ENCODE measurements at places on chromosomes 3 and 15.
A peak's percentile ranks its signal among the peaks of the same experiment; 100 is the strongest.

DNA sequence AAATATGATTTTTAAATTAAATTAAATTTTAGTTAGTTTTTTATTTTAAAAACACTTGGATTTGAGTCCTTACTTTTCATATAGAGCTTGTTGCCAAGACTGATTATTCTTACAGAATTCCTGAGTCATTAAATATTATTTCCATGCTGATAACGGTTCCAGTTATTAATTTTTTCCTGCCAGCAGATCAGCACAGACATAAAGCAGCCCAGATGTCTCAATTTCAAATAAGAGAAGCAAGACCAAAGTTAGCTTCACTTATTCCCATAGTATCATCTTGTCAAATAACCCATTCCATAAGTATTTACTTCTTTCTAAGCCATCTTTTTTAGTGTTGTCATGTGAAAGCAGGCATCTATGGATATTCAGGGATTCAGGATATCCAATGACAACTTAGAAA is 75.3 kb downstream of the SSR3 start:
- no peak for DNase-seq

DNA sequence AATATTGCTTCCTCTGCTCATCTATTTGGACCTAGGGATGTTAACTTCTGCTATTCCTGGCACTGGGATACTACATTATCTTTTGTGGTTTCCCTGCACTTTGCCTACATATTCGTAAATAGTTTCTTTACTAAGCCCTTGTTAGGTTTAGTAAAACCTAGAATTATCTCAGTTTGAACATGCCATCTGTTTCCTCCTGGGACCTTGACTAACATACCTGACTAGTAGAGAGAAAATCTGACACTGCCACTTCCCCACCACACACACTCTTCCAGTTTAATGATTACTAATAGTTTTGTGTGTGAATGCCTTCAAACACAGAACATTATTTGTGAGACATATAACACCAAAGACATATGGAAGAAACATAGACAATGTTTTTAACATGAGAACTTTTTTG is 28.2 kb upstream of the SOX2 start:
- no peak for DNase-seq

DNA sequence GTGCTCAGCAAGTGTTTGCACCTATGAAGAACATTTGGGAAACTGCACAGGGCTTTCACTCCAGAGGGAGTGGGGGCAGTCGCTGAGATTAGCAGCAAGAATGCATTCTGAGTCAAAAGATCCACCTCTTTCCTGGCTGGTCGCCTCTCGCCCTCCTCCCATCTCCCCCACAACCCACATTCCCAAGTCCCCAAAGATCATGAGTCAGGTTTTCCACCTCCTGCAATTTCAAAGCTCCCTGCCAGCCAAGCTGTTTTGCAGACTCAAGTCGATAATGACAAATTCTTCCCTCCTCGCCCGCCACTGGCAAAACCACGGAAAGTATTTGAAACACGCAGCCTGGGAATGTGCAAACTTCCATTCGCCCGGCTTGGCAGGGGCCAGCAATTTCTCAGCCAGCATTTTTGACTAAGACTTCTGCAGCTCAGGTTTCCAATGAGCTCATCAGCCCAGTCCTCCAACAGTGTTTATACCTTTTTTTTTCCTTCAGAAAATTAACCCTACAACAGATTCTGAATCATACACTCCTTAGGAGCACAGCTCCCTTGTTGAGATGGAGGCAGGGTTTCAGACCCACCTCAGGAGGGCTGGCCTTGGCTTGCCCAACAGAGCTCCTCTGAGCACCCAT is 181.4 kb downstream of the SMAD6 start:
- DNase-seq, result peak; percentile 99

DNA sequence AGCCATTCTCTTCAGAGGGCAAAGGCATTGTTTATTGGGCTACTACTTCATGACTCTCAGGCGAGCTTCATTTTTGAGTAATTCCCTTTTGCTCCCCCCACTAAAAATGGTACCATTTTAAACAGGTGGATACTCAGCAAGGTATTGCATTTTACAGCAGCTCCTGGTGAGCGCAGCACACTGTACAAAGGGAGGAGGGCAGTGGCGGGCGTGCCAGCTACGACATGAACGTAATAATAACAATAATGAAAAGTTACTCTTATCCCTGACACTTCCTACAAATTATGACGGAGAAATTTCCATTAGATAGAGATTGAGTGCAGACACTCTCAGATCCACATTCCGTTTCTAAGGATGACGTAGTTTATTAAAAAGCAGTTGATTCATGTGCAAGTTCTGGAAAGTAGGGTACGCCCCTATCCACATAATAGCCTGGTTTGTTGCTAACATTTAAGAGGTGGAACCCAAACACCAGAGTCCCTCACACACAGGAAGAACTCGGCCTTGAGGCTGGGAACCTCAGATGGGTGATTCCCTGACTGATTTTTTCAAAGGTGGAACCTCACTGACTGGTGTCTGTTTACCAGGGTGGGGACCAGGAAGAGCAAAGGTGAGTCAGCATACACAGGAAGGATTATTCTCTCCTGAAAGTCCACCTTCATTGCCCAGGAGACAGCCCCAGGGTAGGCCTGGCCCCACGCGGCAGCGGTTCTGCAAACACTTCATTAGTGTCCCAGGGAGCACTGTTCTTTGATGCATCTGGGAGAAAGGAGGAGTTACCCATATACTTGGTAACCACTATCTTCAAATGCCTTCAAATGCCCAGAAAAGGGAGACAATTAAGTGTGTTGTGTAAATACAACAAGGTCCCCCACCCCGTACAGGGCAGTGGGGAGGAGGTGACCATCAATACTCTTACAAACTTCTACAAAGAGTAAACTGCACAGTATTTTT is 69.9 kb downstream of the LDHAL6B start:
- no peak for DNase-seq

GRCh38 chr15:85757939-85758654 is 36.6 kb downstream of the KLHL25 start:
- no peak for DNase-seq

DNA sequence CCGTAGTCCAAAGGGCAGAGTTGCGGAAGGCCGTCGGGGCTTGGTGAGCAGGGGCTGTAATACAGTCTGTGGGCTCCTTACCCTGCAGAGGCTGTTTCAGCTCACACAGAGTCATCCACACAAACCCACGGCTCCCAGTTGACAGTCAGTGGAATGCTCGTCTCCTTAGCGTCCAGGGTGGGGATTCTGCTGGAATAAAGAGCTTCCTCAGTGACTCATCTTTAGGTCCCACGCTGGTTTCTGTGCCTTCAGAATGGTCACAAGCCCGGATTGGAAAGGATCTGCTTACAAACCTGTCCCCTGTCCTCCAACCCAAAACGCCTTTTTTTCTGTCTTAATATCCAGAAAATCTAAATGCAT is 201.3 kb upstream of the TPM1 start:
- DNase-seq, result no peak

DNA sequence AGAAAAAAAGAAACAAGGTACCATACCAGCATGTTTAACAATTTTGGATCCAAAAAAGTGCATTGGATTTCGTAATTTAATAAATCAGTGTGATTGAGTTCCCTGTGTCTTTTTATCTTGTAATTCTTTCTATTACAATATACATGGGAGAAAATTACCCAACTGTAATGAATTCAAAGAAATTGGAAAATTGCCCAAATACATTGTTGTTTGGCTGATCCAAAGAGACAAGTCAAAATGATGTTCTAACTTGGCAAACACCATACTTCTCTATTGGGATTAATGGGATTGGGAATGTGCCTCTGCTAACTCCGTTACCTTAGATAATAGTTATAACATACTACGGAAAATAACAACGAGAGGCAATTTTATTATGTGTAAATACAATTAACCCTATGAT is 1097.1 kb downstream of the ROBO1 start:
- DNase-seq, result no peak

DNA sequence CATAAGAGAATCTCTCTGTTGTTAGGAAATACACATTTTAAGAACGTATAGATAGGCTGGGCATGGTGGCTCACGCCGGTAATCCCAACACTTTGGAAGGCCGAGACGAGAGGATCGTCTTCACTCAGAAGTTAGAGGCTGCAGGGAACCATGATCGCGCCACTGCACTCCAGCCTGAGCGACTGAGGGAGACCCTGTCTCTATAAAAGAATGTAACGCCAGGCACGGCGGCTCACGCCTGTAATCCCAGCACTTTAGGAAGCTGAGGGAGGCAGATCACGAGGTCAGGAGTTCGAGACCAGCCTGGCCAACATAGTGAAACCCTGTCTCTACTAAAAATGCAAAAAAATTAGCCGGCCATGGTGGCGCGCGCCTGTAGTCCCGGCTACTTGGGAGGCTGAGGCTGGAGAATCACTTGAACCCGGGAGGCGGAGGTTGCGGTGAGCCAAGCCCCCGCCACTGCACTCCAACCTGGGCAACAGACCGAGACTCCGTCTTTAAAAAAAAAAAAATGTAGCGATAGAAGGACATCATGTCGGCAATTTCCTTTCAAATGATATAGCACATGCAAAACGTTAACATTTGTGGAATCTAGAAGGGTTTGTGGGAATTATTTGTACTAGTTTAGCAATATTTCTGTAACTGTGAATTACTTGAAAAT is 730 bp upstream of the RPL14 start:
- no peak for DNase-seq

DNA sequence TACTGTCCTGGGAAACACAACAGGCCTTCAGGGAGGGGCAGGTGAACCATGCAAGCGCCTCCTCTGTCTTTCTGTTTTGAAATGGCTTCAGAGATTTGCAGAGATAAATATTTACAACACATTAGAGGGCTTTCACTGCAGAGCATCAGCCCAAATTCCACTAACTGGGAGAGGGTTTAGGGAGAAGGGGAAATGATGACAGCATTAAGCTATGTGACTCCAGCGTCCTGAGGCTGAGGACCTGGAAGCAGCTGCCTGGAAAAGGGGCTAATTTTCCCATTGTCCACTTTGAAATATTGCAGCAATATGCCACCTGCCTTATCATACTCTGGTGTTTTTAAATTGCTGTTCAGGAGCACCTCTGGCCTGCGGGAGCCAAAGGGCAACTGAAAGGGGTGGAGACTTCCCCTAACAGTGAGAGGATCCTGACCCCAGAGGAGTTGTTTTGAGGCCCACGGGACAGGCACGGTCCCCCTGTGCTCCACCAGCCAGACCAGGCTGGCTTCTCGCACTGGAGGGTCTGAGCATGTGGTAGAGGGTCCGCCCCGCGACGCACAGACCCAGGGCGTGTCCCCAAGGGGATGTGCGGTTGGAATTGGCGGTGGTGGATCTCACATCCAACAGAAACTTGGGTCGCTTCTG is 110.6 kb downstream of the XXYLT1 start:
- no peak for DNase-seq

DNA sequence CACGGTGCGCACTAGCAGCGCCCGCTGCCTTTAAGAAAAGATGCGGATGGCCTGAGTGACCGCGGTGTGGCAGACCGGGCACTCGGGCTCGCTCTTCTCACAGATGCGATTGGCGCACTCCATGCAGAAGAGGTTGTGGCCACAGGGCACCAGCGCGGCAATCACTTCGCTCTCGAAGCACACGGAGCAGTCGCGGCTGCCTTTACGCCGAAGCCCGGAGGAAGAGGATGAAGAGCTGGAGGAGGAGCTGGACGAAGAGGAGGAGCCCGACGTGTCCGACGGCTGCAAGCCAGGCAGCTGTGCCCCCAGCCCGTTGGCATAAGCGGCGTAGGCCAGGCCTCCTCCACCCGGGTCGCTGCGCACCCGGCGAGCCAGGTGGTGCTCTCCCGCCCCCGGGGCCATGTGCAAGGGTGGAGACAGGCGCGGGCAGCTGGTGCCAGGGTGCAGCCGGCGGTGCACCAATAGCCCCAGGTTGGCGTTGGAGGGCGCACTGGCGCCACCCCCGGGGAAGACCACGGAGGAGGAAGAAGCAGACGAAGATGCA is 2.6 kb downstream of the MEX3B start:
- DNase-seq, result no peak

GRCh38 chr15:85910834-85911233 is 116.1 kb upstream of the KLHL25 start:
- DNase-seq, result no peak

GRCh38 chr3:187136936-187137335 is 2.4 kb downstream of the RPL39L start:
- DNase-seq, result no peak
